ENCODE measurements at places on chromosomes 5 and 9. TPM values are rescaled to one million over a fixed set of nuclear protein-coding genes. Genes with fewer than 3 reads are reported as not detected.

The SPATA31A3 gene
- total RNA-seq, result not detected

The PLAC8L1 gene
- total RNA-seq, result not detected

GRCh38 chr9:93653760-93654159, 77.4 kb downstream of the PHF2 start:
- H3K36me3 ChIP-seq, result peaks cover 43% of the 10 kb centered on the region
- no peak for DNase-seq
- no peak overlapping the region for H3K27ac ChIP-seq

GRCh38 chr9:130845901-130846481, 10.9 kb downstream of the ABL1 start:
- H3K36me3 ChIP-seq, result no peaks in the 10 kb centered on the region
- H3K4me1 ChIP-seq, result peaks cover 4% of the 10 kb centered on the region
- H3K27ac ChIP-seq, result no peak overlapping the region
- H3K4me3 ChIP-seq, result no peak overlapping the region
- no peak for DNase-seq

DNA sequence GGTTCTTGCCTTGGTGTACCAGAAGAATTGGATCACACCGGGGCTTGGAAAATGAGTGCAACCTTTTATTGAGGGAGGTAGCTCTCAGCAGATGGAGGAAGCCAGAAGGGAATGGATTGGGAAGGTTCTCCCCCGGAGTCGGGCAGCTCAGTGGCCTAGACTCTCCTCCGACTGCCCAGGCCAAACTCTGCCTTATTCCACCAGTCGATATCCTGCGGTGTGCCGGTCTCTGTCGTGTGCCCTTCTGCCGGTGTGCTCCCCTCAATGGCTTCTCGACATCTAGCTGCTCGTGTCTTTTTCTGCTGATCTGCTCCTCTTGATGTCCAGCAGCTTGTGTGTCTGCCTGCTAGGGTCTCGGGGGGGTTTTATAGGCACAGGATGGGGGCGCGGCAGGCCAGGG, 87.4 kb upstream of the CCL21 start:
- no peak overlapping the region for H3K4me3 ChIP-seq
- H3K4me1 ChIP-seq, result no peaks in the 10 kb centered on the region
- H3K27ac ChIP-seq, result no peak overlapping the region
- no peaks in the 10 kb centered on the region for H3K27me3 ChIP-seq

DNA sequence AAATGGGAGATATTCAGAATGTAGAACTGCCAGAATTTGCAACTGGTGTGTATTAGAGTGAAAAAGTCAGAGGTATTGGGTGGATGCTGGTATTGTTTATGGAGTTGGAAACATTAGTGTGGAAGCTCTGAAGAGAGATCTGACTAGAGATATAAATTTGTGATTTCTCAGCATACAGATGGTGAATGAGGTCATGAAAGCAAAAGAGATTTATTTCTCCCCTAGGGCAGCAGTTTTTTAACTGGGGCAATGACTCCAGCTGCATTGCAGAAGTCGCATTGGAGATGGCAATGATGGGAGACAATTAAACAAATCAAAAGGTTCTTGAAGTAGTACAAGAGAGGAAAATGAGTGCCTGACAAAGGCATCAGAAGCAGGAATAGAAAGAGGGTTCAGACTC, 64.9 kb downstream of the CETN3 start:
- no peak for DNase-seq
- no peak overlapping the region for H3K27ac ChIP-seq
- H3K4me3 ChIP-seq, result no peak overlapping the region

DNA sequence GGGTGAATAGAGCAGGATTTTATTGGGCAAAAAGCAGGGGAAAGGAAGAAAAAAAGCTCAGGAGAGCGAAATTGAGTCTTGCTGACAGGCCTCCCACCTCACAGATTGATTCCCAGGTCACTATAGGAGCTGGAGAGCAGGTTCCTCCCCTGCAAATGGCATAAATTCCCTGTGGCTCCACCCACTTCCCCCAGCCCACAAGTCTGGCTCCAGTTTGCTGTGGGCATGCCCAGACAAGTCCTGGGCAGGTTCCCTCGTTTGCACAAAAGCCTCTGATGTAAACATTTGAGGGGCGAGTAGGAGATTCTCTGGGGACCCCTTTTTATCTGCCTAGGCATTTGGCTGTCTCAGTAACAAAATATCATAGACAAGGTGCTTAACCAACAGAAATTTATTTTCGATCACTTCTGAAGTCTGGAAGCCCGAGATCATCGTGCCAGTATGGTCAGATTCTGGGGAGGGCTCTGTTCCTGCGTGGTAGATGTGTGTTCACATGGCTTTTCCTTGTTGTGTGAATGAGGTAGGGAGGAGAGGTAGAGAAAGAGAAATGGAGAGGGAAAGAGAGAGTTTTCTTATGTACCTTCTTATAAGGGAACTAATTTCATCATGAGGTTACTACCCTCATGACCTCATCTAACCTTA, 614.5 kb downstream of the MAT2B start:
- H3K4me1 ChIP-seq, result no peaks in the 10 kb centered on the region
- no peaks in the 10 kb centered on the region for H3K27me3 ChIP-seq
- no peaks in the 10 kb centered on the region for H3K36me3 ChIP-seq
- no peak overlapping the region for H3K4me3 ChIP-seq
- no peak for DNase-seq

Data from T-cell (primary cell).